ENCODE measurements at places on chromosomes 1 and 21. TPM values are rescaled to one million over a fixed set of nuclear protein-coding genes. Genes with fewer than 3 reads are reported as not detected.

GSTM1 gene
- total RNA-seq: 31.1 TPM

- no peak for DNase-seq
Measured at GRCh38 chr1:217660353-217661062, 29.4 kb downstream of the SPATA17 start.

DNA sequence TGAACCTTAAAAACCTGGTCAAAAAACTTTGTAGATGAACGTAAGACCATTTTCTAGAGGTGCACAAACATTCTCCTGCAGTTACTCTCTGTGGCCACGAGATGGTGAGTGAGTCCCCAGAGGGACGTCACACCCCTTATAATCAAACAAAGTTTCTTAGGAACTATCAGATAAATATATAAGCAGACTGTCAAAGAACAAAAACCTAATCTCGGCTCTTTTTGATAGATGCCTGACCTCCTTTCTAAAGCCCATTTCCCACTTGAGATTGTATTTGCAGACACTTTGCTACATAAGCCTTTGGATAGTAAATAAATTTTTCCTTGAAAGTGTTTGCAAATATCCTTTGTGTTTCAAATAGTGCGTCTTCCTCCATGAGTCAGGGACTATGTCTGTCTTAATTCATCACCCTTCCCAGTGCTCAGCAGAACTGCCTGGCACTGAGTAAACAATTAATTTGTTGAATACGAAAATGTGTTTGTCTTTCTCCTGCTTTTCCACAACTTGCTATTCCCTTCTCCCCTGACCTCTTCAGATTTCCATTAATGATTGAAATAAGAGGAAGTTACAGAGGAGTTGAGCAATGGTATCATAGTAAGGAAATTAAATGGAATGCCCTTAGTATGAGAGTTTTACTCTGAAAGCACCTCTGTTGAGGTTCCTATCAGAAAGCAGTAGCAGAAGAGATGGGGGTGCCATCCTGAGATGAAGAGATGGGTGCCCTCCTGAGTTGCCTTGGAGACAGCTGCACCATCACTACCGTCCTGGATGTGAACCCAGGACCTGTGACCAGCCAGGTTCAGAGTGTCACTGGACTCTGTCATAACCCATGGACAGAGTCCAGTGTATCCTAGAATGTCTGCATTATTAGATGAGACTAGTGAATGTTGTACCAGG is 57.8 kb upstream of the RAVER2 start:
- no peak for DNase-seq

GRCh38 chr1:99327357-99327756 is 63.1 kb downstream of the PLPPR4 start:
- no peak for DNase-seq
